PC-9 (cell line): ENCODE measurements at places on chromosomes 6 and 20. TPM values are rescaled to one million over a fixed set of nuclear protein-coding genes. Genes with fewer than 3 reads are reported as not detected.

Gene RALGAPA2
- 19.2 and 28.7 TPM in 2 replicates for total RNA-seq

Gene SAMHD1
- 14.0 and 21.2 TPM in 2 replicates for total RNA-seq

Gene LY6G6F
- not detected in 2 replicates for total RNA-seq

DNA sequence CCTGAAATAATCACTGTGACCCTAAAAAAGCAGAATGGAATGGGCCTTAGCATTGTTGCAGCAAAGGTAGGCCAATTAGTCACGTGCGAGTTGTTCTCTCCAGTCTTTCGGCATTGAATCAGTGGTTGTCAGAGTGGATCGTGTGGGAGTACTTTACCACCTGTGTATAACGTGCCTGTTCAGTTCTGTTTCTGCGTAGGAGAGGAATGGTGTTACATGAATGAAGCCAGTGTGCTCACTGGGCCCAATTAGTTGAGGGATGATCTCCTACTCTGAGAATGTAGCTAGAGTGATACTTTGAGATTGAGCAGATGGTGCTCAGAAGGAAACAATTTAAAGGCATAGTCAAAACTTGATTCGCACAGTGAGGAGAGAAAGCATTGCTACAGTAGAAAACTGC lies 72.4 kb upstream of the KIF25 start:
- no peak for DNase-seq

GRCh38 chr6:108133594-108134179 lies 32.1 kb upstream of the NR2E1 start:
- peak; percentile 82 for DNase-seq
